ENCODE measurements at places on chromosomes 3 and 15.
A peak's percentile ranks its signal among the peaks of the same experiment; 100 is the strongest.

GRCh38 chr15:46938169-46938568, 779.1 kb upstream of the SEMA6D start:
- no peak for DNase-seq

DNA sequence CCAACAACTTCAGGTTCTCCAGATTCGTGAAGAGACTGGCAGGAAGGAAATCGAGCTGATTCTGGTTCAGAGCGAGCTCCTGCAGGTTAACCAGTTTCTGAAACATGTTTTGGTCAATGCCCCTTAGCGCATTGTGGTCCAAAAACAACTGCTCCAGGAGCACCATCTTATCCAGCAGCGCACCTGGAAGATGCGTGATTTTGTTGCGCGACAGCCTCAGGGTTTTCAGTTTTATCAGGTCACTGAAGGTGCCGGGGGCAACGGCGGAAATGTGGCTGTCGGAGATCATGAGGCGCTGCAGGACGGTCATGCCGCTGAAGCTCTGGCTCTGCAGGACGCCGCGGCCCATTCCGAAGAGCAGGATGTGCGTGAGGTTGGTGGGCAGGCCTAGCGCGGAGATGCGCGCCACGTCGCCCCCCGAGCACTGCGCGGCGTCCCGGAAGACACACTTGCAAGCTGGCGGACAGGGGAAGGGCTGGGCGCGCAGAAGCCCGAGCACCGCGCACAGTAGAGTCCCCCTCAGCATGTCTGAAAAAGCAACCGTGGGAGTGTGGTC, 1.2 kb downstream of the GP5 start:
- no peak for DNase-seq

DNA sequence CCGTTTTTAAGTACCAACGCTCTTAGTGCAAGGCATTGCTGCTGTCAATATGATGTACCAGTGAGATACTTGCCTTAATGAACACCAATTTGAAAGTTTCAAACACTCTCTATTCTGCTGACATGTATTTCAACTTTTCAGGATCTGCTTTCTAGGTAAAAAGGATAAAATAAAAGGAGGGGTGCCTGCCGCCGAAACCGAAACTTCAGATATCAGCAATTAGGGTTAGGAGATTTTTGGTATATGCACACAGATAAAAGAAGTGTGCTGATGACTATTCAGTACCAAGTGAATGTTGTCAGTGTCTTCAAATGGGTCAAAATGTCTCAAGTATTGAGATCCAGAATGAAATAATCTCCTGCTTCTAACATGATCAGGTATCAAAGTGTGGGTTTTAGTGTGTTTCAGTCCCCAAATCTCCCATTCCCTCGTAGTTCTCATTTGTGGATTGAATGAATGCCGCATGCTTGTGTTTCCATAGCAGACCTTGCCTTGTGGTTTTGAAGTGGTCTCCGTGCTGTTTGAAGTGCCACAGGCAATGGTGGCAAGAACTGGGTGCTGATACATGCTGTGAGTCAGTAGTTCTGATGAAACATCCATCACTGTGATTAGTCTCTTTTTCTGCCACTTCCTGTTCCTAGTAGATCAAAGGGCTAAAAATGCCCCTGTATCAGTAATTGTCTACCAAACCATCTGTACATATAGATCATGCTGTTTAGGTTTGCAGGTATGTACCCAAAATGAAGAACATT, 22.5 kb downstream of the CHST14 start:
- no peak for DNase-seq

GRCh38 chr3:109098079-109098644, 19.8 kb downstream of the MORC1 start:
- no peak for DNase-seq

DNA sequence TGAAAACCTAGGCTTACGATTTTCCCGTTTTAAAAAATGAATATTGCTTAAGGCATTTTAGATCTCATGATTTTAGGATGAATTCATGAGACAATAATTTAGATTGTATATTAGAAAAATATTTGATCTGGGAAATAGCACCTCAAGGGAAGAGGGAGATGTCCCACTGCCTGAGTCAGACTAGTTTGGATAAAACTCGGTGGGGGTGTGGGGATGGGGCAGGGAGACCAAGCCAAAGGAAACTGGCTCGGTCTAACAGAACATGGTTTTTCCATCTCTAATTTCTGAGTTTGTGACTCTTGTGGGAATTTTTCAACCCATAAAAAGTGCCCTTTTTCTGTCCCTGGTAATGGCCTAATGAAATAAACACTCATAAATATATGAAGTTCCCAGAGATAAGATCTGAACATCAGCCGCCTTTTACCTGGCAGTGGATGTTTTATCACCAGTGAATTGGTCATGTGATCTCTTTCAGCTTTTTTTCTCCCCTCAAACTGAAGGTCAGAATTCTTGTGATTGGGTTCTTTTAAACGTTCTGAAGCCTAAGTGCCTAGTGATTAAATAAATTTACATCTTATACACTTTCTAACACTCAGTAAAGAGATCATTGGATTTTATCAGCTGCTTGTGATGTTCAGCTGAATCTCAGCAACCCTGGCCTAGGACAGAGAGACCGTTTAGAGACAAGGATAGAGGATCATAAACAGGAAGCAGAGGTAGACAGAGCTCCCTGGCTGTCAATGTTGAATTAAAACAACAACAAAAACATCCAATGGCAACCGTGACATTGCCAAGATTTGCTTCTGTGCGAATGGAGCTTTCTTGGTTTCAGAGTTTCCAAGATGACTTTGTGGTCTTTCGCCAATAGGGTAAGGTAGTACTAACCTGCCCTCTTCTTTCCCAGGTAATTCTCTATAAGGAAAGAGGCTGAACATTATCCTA, 1038.2 kb downstream of the MCTP2 start:
- no peak for DNase-seq

GRCh38 chr15:67147396-67147949, 82.1 kb downstream of the SMAD3 start:
- no peak for DNase-seq

GRCh38 chr3:4340411-4341335, 37.5 kb downstream of the SETMAR start:
- DNase-seq = no peak

GRCh38 chr3:196503196-196504076, at the start of gene RNF168:
Gene RNF168, minus strand, starts transcription at chr3:196503768. Its CDS starts 595 bp downstream, at chr3:196503173.
- peak; percentile 98 for DNase-seq

DNA sequence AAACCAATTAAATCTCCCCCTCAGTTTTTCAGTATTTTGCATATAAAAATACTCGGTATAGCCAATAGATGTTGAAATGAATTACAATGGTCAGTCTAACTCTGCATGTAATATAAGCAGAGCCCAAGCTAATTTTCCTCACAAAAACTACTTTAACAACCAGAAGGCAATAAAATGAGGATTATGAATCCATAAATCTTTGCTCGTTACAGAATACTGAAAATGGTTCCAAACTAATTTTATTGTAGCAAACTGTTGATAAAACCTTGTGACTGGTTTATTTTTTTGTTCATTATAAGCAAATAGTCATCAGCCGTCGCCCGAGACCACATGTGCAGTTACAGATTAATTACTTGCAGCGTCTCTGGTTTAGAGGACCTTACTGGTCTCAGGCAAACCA, 183.2 kb downstream of the SSR3 start:
- no peak for DNase-seq

- DNase-seq = no peak
These were observed 154.8 kb downstream of the LRRC28 start for GRCh38 chr15:99406120-99406519.

- DNase-seq = peak; percentile 70
These were observed 336.1 kb upstream of the NR2F2 start for GRCh38 chr15:95994418-95994817.

GRCh38 chr15:76871930-76872329, 33.2 kb downstream of the SCAPER start:
- no peak for DNase-seq

DNA sequence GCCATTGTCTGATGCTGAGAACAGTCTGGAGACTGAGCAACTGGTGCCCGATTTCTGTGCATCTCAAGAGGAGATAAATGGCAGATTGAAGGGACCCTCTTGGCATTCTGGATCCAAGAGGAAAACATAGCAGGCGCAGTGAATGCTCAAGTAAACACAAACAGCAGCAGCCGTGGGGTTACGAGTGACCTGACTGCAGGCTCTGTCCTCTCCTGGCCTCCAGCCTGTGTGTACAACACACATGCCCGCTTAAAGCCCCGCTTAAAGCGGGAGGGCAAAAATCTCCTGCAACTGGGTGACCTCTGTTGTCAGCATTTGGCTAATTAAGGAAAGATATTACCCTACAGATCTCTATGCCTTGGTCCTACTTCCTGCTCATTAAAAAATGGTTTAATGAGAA, 120.5 kb downstream of the GREM1 start:
- DNase-seq = no peak

GRCh38 chr3:94280958-94281357, 218.1 kb downstream of the NSUN3 start:
- DNase-seq = no peak

- no peak for DNase-seq
These were observed 16.8 kb upstream of the NMNAT3 start for GRCh38 chr3:139694542-139694941.

DNA sequence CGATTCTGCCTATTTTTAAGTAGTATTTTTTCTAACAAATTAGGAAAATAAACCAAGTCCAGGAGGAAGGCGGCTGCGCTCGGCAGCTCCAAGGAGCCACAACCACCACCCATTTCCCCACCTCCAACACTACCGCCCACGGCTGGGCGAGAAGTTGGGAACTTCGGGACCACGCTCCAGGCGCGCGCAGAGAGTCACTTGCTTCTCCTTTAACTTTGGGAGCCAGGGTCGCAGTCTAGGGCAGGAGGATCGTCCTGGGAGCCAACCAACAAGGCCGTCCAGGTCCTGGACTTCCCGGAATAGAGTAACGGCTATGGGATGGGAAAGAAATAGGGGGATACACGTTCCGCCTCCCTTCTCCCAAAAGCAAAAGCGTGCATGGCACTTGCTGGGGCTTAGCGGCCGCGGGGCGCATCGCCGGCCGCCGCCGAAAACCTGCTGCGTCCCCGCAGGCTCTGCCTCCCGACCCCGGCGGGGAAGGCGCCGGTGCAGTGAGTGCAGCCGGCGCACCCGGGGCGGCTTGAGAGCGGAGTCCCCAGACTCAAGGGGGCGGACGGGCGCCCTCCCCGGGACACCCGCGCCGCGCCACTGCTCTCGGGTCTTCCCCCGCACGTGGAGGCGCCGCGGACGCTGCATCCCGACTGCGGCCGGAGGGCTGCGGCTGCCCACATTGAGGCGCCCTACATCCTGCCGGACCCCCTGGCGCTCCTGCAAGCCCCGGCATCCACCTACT, 699 bp downstream of the MEGF11 start:
- DNase-seq = peak; percentile 10

- peak; percentile 13 for DNase-seq
These were observed 38.8 kb downstream of the BSN start for GRCh38 chr3:49593041-49593440.

- DNase-seq = no peak
These were observed 23.6 kb upstream of the FMN1 start for GRCh38 chr15:33218071-33218491.

GRCh38 chr3:34504366-34504765, 705.9 kb downstream of the PDCD6IP start:
- no peak for DNase-seq

- no peak for DNase-seq
These were observed 13.7 kb upstream of the COL8A1 start for GRCh38 chr3:99624496-99625236.

- no peak for DNase-seq
These were observed 25.9 kb downstream of the RFTN1 start for GRCh38 chr3:16487511-16488175.

DNA sequence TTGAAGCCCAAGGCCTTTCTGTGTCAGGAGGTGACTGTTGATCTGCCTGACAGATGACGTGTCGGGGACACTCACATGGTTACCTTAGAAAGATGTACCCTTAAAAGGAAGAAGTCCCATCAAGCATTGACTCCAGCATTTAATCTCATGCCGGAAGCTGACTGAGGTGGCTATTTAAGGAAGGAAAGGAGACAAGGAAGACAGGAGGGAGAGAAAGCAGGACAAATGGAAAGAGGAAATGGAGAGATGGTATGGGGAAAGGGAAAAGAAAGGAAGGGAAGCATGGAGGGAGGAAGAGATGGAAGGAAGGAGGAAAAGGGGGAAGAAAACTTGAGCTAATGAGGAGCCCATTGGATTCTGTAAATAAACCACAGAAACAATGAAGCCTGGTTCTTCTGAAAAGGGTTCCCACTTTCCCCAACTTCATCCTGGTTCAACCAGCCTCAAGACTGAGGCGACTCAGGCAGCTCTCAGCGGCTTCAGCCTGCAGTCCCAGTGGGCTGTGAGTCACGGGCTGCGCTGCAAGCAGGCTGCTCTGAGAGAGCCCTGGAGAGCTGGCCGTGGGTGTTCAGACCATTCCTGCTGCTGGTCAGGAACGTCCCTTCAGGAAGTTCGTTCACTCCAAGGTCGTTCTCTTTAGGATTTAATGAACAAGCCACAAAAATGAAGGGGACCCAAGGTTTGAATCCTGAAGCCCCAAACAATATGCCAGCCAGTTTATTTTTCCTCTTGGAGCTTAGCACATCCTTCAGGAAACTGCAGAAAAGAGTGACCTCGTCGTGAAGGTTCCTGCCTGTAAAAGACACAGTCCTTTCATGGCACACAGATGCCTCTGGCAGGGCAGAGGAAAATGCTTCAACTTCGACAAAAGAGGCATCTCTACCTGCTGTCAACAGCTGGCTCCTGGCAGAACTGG, 69.6 kb upstream of the THBS1 start:
- DNase-seq = peak; percentile 93

- DNase-seq = no peak
These were observed 167.5 kb upstream of the IL12A start for GRCh38 chr3:159821110-159821509.

Data from foreskin fibroblast (primary cell).